ENCODE measurements at places on chromosomes 2 and 18. TPM values are rescaled to one million over a fixed set of nuclear protein-coding genes. Genes with fewer than 3 reads are reported as not detected.

The EPHA4 gene
- total RNA-seq = 0.54 TPM

The CLK1 gene
- 44.8 TPM for total RNA-seq

The SERPINB4 gene
- total RNA-seq = 0.16 TPM

The LCT gene
- total RNA-seq = 0.03 TPM

The SDC1 gene
- 184 TPM for total RNA-seq

The MALL gene
- 158 TPM for total RNA-seq

The ATP6V1B1 gene
- 2.2 TPM for total RNA-seq

The VSNL1 gene
- total RNA-seq = not detected

The LOXHD1 gene
- not detected for total RNA-seq

Measured in A549 treated with DMSO at 1 μM for 4 hours (cell line).